ENCODE measurements at places on chromosomes 6 and 20.
A peak's percentile ranks its signal among the peaks of the same experiment; 100 is the strongest.

DNA sequence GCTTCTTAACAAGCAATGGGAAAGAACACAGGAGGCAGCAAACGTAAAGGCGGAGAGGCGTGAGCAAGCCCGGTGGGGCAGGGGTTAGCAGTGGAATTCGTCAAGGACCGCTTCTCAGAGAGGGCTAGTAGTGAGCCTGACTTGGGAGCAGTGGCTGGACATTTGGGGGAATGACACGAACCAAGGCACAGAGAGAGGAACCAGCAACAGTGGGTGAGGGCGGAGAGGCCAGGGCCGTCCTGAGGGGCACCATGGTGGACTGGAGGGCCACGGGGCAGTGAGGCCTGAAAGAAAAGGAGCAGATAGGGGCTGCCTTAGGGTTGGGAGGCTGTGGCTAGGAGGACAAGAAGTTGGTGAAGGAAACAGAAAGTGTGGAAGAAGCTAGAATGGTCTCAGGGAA is 12.1 kb upstream of the ARID1B start:
- DNase-seq: no peak

GRCh38 chr6:1103945-1104623 is 207.8 kb upstream of the FOXQ1 start:
- no peak for DNase-seq

DNA sequence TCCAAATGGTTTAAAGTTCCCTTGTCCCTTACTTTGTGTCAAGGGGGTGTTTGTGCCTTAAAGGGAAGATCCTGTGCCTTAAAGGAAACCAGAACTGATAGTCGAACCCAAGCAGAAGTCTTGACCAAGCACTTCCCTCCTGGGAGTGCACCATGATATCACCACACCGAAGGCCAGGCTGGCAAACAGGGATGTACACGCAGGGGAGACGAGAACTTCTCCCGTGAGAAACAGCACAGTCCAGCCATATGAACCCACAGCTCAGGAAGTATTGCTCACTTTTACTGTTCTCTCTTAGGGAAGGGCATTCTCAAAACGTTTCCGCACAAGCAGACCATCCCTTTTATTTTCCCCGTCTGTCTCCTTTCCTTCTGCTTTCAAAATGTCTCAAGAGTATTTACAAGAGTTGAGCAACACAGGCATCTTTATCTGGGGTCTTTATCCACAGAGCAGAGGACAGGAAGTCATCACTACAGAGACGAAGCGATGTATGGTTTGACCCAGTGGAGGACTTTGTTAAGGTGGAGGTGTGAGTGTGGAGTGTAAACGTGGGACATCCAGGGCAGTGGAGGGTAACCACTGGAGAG is 12.8 kb upstream of the SERPINB1 start:
- no peak for DNase-seq

GRCh38 chr20:62670156-62670555 is 27.9 kb downstream of the SLCO4A1 start:
- no peak for DNase-seq

DNA sequence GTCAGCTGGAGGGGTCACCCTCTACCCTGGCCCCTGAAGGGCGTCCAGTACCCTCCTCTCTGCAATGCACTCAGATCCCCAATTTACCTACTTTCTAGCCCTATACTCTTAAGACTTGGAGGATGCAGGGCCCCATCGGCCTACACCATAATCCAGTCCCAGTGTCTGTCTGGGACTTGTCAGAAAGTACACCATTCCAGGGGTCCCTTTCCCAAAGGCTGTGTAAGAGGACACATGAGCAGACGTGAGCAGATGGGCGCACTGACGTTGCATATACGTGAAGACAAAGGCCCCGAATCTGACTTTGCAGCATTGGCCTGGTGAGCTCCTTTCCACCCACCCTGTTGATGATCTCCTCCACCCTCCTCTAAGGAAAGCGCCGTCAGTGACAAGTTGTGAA is 20.9 kb upstream of the SMOC2 start:
- DNase-seq: no peak

GRCh38 chr20:4677846-4678245 is 43.9 kb upstream of the PRND start:
- no peak for DNase-seq

DNA sequence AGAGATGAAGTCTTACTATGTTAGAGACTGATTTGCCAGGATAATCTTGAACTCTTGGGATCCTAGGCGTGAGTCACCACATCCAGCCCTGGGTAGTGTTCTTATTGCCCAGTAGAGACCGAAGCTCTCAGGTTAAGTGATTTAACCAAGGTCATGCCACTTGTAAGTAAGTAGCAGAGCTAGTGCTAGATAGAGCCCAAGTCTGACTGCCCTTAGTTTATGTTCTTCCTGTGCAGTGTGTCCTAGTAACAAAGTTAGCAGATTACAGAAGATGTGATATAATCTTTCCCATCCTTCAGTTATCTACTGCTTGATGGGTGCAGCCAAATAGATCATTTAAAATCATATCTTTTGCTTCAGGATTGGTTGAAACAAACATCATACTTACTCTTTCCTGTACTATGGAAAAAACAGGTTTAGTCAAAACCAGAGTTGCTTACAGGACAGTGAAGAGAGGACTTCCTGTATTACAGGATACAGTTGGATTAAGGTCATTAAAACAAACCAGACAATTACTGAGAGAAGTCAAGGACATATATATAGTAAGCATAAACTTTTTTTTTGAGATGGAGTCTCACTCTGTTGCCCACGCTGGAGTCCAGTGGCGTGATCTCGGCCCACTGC is 9.5 kb upstream of the PABPC1L start:
- no peak for DNase-seq

DNA sequence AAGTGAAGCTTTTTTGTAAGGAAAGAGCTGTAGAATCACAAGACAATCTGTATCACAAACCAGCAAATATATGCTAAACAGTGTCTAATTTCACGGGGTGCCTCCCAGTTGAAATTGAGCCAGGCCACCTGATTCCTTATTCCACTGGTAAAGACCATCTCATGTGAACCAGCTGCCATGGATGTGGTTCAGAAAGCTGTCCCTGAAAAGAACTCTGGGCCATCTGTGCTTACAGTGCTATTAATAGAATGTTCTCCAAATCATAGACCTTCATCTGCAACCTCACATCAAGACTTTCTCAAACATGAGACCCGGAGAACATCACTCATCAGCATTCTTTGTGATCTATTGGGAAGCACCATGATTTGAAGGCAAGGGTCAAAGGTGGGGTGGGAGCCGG is 89.7 kb downstream of the FBXO5 start:
- no peak for DNase-seq

DNA sequence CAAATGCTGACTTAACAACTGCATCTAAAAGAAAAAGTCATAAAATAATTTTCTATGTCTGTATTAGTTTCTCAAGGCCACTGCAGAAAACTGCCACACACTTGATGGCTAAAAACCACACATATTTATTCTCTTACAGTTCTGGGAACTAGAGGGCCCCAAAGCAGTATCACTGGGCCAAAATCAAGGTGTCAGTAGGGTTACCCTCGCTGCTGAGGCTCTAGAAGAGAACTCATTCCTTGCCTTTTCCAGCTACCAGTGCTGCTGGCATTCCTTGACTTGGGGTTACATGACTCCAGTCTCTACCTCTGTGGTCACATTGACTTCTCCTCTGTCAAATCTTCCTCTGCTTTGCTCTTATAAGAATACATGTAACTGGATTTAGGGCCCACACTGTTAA is 124.6 kb upstream of the THEMIS start:
- no peak for DNase-seq

DNA sequence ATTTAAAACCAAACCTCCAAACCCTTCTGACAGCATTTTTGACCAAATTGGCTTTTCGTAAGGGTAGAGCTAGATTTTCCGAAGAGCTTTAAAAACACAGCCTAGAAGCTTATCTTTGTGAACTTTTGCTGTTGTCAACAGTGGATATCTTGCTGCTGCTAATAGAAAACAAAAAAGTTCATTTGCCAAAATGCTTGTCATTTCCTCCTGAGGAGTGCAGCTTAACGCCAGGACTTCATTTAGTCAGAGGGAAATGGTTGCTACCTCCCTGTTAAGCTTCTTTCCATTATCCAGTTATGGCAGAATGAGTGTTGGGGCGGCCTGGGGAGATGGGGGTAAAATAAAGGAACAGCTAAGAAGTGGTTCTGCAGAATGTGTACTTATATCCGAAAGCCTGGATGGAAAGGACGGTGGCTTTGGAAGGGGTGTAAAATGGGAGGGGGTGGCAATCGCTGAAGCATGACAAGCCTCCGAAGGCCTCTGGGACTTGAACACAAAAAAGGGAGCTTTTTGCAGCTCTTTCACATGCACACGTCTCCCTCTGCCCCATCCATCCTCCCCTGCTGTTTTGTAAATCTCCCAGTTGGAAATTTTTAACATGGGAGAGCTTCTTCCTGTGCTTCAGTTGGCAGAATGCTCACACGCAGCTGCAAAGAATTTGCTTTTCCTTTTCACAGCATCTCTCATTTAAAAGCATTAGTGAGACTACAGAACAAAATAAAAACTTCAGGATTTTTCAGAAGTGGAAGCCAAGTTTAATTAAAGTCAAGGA is 22.5 kb downstream of the JARID2 start:
- no peak for DNase-seq

- DNase-seq: no peak
Measured at GRCh38 chr6:14638906-14639761, 521.6 kb downstream of the CD83 start.

- peak; percentile 6 for DNase-seq
Measured at GRCh38 chr6:159633196-159633595, 59.8 kb downstream of the SOD2 start.
